ENCODE measurements at places on chromosomes 3 and 15.

- DNase-seq: no peak
Measured at GRCh38 chr3:40068636-40069035, 240.9 kb upstream of the EIF1B start.

- no peak for DNase-seq
Measured at GRCh38 chr3:154193000-154193615, 71.9 kb downstream of the ARHGEF26 start.

GRCh38 chr15:99252326-99252725 is 1.0 kb downstream of the LRRC28 start:
- DNase-seq: no peak

- no peak for DNase-seq
Measured at GRCh38 chr3:171282041-171282440, 178.2 kb downstream of the TNIK start.

GRCh38 chr3:21647961-21648360 is 103.0 kb downstream of the ZNF385D start:
- no peak for DNase-seq

DNA sequence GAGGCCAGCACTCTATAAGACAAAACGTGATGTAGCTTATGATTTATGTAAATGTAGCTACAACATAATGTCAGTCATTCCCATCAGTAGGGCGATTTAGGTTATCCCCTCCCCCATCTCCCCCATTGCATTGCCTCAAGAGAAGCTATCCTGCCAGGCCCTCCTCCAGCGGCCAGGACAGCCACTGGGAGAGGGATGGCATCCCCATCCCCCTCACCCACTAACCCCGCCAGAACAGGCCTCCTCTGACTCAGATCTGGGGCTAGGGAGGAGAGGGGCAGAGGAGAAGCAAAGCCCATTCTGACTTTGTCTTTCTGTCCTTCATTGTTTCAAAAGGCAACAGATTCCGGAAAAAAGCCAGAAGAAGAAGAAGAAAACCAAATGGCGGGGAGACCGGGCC is 32.6 kb upstream of the ESYT3 start:
- no peak for DNase-seq

DNA sequence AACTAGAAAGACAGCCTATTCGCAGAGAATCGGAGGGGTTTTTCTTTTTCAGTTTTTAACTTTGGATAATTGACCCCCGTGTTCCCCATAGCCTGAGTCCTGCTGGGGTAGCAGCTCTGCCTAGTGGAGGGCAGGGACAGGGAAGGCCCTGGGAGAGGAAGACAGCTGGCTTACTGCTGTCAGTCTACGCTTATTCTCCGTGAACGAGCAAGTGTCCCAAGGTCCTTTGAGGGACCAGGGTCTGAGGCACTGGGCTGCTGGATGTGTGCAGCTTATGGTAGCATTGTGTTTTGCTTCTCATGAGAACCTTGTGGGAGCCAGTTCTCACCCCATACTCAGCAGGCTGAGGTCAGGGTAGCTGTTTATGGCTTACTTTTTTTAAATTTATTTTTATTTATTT is 3.0 kb downstream of the LIMD1 start:
- DNase-seq: no peak

- DNase-seq: no peak
Measured at GRCh38 chr15:62491642-62492041, 326.6 kb upstream of the C2CD4B start.

DNA sequence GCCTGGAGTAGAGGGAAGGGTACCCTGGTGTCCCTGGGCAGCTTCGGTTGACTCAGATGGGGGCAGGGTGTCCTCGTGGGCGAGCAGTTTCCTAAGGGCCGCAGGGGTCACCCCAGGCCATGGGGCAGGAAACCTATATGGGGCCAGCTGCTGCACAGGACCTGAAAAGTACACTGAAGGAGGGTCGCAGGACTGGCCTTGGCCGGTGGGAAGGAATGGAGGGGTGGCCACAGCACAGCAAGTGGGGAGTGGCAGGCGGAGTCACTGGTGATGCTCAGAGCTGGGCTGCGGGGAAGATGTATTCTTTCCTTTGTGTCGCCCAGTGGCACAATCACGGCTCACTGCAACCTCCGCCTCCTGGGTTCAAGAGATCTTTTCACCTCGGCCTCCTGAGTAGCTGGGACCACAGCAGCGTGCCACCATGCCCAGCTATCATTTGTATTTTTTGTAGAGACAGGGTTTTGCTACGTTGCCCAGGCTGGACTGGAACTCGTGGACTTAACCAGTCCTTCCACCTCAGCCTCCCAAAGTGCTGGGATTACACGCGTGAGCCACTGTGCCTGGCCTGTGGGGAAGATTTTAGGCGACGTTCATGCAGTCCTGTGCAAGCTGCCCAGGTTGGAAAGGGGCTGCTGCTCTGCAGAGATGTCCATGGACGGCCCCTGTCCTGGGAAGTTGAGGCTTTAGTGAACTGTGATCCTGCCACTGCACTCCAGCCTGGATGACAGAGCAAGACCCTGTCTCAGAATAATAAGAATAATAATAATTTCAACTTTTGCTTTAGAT is 57.2 kb downstream of the EFCAB12 start:
- DNase-seq: no peak

DNA sequence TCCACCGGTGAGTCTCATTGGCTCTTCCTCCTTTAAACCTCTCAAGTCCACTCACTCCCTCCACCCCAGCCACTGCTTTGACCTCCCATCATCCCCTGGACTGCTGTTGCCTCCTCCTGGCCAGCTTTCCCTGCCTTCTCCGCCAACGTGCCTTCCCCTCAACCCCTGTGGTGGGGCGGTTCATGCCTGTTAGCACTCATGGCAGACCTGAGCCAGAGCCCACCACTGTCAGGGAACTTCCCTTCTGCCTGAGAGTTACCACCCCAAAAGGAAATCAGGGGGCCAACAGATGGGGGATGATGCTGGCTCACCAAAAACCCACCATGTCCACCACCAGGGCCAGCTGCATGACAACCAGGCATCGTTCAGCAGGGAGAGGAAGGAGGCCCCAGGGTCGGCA is 44.2 kb upstream of the SLC6A1 start:
- no peak for DNase-seq

- DNase-seq: no peak
Measured at GRCh38 chr15:77775837-77776236, 143.1 kb upstream of the LINGO1 start.

- no peak for DNase-seq
Measured at GRCh38 chr15:54605556-54605955, 591.2 kb downstream of the RSL24D1 start.

GRCh38 chr15:27679731-27680471 is 419.2 kb downstream of the OCA2 start:
- DNase-seq: no peak

DNA sequence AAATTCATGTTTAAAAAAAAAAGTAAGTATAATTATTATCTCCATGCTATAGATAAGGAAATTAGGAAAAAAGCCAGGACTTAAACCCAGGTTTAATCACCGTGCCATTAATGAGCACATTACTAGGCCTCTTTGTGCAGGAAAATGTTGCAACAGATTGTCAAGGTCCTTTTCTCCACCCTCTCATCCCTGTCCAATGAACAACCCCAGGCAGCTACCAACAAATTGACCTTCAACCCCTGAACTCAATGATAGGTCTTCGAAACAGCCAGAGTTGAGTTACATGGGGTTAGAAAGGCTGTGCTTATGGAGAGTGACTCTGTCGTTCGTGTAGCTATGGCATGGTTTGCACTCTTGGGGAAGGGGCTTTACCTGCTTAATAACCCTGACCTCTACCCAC is 84.2 kb upstream of the CTNNB1 start:
- DNase-seq: no peak

GRCh38 chr3:97927704-97928103 is 44.5 kb downstream of the RIOX2 start:
- DNase-seq: no peak

- no peak for DNase-seq
Measured at GRCh38 chr15:66484539-66485112, 12.9 kb downstream of the SNAPC5 start.

DNA sequence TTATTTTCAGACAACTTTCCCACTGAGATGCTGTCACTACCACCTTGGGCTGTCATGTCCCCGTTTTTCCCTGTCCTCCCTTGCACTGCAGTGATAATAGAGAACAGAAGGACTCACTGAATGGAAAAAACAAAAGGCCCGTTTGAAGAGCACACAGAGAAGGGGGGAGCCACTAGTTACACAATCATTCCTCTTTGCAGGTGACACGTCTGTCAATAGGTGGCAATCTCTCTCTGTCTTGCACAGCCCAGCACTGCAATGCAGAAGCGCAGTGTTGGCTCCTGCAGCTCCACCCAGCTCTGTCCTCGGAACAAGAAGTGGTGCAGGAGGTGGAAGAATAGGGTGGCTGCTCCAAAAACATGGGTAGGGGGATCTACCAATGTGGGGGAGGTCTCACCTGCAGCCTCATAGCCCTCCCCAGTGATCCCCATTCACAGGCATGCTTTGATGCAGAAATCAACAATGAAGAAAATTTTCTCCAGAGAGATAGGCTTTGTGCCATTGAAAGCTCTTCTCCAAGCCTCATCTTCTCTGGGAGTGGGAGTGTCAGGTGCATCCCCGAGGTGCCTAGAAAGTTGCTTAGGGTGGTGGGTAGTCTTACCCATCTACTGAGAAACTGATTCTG is 31.8 kb downstream of the FSTL1 start:
- no peak for DNase-seq

DNA sequence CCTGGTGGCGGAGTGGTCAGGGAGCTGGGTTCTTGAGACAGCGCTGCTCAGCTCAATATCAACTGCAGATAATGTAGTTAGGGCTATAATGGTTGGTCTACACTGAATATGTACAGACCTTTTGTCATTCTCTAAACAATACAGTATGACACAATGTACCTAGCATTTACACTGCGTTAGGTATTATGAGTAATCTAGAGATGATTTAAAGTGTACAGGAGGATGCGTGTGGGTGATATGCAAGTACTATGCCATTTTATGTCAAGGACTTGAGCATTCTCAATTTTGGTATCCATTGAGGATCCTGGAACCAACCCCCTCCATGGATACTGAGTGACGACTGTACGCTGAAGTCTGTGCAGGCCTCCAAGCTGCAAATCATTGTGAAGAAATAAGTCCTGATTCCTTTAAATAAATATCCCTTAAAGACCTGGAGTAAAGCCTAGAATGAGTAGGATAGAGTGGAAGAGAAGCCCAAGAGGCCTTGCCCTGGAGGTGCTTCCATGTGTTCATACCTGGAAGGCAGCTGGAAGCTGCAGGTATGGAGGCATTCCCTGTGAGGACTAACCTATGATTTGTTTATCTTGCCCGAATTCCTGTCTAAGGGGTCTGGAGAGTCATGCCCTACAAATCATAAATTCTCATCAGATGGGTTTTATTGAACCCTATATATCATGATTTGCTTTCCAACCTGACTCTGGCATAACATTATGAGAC is 15.7 kb upstream of the RTP1 start:
- no peak for DNase-seq

DNA sequence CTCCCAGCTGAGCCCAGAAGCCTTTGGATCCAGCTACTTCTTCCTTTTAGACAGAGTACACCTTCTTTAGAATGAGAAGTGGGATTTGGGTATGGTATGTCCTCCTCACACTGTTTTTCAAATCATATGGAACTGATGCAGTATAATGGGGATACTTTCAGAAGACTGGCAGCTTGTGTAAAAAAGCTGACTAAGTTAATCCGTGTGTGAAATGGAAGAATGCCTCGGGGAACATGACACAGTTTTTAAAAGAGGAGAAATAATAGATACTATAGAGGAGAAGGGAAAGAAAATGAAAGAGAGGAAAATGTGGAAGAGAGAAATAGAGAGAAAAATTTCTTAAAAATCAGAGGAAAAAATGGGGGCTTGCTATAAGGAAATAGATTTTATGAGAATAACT is 47.7 kb downstream of the TUSC7 start:
- no peak for DNase-seq

DNA sequence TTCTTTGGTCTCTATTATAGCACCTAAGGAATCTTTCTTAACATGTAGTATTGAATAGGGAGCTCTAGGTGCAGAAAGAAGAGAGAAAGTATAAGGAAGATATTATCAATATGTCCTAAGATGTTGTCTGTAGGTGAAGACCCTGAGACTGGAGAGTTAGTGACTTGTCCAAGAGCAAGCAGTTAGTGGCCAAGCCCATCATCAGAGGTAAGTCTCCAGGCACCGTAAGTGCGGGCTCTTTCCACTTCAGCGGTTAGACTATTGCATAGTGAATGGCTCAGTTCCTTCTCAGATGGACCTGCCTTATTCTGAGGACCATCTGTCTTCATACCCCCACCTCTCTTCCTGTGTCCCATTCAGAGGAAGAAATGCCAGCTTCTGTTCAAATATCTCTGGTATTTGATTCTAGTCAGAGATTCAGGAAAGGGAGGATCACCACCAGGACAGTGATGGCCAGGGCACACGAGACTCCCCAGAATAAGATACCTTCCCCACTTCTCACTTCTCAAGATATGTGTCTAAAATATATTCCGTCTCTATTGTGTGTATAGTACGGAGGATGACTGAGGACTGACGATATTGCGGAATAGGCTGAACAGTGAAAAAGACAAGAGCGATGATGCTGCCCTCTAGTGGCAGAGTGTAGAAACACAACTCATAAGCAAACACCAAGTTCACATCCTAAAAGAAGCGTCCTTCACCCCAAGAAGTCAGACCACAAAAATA is 19.1 kb upstream of the ADGRG7 start:
- DNase-seq: peak; percentile 27

GRCh38 chr3:148532326-148532725 is 165.4 kb upstream of the AGTR1 start:
- no peak for DNase-seq

GRCh38 chr15:63111481-63111880 is 10.2 kb upstream of the LACTB start:
- DNase-seq: no peak

GRCh38 chr3:36663666-36664291 is 100.6 kb downstream of the DCLK3 start:
- DNase-seq: no peak

DNA sequence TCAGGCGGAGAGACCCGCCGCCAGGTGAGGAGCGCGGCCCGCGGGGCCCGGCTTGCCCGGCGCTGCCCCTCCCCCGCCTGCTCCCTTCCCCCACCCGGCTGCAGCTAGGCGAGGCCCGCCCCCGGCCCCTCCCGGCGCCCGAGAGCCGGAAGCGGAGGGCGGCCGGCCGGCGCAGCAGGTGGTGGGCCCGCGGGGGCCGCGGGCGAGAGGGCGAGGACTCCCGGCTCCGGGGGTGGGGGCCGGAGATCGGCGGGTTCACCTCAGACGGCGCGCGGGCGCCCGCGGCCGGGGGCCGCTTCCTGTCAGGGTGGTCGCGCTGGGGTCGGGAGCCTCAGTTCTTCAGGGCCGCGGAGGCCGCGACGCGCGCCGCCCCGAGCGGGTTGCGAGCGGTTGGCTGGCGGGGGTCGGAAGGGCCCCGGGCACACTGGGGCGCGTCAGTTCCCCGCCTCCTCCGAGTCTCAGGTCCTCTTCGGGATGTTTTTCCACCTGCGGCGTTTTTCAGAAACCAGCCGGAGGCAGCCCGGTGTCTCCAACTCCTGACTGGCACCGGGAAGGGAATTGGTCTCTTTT is 395 bp downstream of the ZFAND6 start:
- peak; percentile 80 for DNase-seq

GRCh38 chr15:37100966-37101215 is 542 bp upstream of the MEIS2 start:
- no peak for DNase-seq

GRCh38 chr3:170641510-170642236 is 55.8 kb upstream of the SLC7A14 start:
- DNase-seq: no peak

- no peak for DNase-seq
Measured at GRCh38 chr3:133563186-133563591, 10.3 kb upstream of the CDV3 start.
